ENCODE measurements at places on chromosomes 3 and 15.

DNA sequence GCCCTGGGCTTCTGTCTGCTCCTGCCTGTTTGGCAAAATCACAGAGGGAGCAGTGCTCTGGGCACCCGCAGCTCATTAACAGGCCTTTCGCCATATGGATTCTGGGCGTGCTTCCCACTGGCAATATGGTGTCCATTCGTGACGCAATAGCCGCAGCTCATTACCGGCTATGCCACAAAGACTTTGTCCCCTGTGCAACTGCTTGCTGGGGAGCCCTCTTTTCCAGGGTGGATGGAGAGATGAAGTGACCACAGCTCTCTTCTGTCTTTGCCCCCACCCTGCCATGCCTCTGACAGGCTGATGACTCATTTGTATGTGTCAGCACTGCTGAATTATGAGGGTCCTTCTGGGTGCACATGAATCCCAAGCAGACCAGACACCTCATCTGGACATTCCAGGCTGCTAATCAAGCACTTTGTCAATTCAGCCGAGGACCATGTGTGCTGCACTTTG lies 214.3 kb upstream of the FEZF2 start:
- no peak for DNase-seq

DNA sequence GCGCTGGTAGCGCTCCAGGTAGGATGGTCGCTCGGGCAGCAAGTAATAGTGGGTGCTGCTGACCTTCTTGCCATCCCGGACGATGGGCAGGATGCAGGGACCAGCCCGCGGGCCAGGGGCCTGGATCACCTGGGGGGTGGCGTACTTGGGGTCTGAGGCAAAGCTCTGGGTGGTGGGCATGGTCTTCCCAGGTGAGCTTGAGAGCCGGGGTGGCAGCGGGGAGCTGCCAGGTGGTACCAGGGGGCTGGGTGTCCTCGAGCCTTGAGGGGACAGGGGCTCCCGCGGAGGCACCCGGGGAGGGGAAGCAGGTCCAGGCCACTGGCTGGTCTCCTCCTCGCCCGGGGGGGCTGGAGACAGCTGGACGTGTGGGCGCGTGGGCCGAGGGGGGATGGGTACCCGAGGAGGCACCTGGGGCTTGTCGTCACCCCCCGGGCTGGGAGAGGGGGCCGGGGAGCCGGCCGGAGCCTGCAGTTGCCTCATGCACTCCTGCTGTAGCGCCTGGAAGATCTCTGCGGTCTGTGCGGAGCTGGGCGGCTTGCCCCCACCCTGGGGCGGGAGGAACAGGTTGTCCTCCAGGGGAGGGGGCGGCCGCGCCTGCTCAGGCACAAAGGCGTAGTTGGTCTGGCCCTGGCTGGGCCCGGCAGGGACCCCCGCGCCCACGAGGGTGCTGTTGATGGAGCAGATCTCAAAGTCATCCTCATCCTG lies 40.6 kb downstream of the TNK2 start:
- no peak for DNase-seq

- no peak for DNase-seq
Measured at GRCh38 chr15:49731187-49732099, 110.6 kb downstream of the DTWD1 start.

DNA sequence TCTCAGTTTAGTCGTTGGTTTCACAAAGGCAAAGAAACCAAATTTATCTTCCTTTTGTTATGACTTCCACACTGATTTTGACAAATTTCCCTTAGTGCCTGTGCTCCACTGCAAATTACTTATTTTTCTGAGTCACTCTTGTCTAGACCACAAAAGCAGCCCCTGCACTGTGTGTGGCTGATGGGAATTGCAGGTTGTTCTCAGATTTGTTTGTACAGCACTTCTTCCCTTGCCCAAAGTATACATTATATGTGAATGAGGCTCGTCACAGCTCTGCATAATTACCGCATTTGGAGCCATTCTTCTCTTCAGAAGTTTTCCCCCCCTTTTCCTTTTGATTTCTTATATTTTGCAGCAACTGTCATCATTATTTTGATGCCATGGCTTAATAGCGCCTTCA lies 354.2 kb upstream of the IL12A start:
- DNase-seq, result no peak

GRCh38 chr15:76863123-76863522 lies 42.0 kb downstream of the SCAPER start:
- DNase-seq, result no peak

- no peak for DNase-seq
Measured at GRCh38 chr15:45048794-45049631, 26.0 kb downstream of the SORD start.

GRCh38 chr3:164450276-164450905 lies 627.9 kb downstream of the SI start:
- no peak for DNase-seq

DNA sequence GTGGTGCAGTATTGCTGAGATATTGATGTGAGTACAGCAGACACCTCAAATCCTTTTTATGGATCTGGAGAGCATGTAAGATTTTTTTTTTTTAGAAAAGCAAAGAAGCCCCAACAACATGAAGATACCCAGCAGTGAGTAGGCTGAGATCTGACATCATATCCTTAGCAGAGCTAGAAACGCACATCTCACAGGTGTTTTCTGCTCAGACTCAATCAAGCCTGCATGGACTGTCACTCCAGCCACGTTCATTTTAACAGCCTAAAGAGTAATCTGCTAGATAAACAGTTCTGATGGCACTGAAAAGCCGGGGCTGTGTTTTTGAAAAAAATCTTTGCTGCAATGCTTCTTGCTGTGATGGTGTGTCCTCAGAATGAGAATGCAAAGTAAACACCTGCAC lies 544.2 kb downstream of the FGF12 start:
- no peak for DNase-seq

DNA sequence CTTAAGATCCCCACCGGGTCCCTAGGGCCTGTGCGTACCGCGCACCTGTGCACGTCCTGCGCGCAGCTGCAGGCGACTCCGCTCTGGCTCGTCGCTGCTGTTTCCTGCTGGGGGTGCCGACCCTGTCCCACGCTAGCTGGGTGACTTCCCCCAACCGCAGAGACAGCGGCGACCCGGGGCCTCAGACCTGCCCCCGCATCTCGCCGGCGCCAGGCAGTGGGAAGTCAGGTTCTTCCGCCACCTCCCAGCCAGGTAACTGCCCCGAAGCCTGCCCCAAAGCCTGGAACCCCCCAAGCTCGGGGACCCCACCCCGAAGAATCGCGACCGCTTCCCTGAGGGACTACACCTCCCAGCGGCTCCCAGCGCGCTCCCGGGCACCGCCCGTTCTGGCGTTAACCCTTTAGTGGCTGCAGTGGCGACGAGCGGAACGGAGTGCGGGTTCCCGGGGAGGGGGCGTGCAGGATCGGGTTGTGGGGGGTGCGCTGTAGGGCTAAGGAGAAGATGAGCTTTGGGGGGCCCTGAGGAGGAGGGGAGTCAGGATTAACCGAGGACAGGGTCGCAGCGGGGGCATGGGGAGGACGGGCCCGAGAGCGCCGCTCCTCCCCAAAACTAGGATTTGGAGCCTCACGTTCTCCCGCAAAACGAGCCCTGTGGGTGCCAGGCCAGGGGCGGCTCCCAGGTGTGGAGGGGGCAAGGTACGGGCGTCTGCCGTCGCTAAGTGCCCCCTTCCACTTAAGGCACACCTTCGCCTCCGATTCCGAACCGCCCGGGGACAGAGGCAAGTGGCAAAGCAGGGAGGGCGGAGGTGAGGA lies 589 bp downstream of the NEIL1 start:
- no peak for DNase-seq

- DNase-seq, result no peak
Measured at GRCh38 chr15:85725564-85725963, 69.2 kb downstream of the KLHL25 start.

DNA sequence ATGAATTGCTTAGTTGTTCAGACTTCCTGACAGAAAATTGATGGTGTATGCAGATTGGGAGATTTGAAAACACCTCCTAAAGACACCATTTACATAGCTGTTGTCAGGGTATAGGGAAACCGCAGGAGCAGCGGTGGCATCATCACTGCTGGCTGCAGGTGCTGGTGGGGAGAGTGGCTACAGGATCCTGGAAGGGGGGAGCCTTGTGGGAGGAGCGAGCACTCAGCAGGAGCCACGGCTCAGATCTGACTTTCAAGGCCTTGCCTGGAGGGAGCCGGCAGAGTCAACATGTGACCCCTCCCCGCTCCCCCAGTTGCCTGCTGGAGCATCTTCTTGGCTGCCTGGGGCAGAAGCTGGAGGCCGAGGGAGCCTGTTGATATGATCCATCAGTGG lies 26.1 kb downstream of the EDEM1 start:
- no peak for DNase-seq

DNA sequence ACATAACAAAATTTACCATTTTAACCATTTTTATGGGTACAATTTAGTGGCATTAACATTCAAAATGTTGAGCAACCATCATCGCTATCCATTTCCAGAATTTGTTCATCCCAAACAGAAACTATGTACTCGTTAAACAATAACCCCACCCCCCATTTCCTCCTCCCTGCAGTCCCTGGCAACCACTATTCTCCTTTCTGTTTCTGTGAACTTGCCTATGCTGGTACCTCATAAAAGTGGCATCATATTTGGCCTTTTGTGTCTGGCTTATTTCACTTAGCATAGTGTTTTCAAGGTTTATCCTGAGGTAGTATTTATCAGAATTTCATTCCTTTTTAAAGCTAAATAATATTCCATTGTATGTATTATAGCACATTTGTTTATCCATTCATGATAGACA lies 32.4 kb downstream of the C3orf80 start:
- no peak for DNase-seq

GRCh38 chr3:108381529-108382140 lies 85.3 kb downstream of the HHLA2 start:
- no peak for DNase-seq

GRCh38 chr3:188693435-188693834 lies 478.3 kb upstream of the TPRG1 start:
- no peak for DNase-seq

DNA sequence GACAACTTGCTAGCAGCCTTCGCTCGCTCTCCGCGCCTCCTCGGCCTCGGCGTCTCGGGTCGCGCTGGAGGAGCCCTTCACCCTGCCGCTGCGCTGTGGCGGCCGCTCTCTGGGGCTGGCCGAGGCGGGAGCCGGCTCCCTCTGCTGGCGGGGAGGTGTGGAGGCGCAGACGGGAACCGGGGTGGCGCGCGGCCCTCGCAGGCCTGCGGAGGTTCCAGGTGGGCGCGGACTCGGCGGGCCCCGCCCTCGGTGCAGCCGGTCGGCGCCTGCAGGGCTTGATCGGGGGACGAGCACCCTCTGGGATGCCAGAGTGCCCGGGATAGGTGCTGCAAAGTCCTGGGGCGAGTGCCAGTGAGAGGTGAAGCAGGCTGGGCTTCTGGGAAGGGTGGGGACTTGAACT lies 989.9 kb downstream of the ROBO2 start:
- no peak for DNase-seq

Measured in NCI-H2107 (cell line).